CD4-positive, alpha-beta T cell treated with Interleukin-6 at 100 ng/mL for 8 hours (primary cell): ENCODE measurements at places on chromosomes 11 and 22.

DNA sequence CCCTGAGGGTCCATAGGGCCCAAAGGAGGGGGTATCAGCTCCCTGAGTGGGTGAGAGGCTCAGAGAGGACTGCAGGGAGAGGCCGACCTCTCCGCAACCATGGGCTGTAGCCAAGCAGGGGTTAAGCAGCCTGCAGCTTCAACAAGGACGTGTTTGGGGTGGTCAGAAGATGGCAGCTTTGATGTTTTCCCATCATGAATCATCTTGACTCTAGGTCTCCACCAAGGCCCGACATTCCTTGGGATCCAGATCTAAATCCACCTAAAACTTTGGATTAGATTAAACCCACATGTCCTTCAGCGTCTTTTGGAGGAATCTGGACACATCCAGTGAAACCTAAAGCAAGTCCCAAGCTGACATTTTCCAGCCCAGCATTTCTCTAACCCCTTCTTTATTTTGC is 19.8 kb downstream of the FBLN1 start:
- DNase-seq = no peak

- DNase-seq = no peak
Measured at GRCh38 chr22:26457661-26458272, 25.8 kb downstream of the HPS4 start.

- no peak for DNase-seq
Measured at GRCh38 chr22:37239336-37240239, 4.5 kb downstream of the RAC2 start.

DNA sequence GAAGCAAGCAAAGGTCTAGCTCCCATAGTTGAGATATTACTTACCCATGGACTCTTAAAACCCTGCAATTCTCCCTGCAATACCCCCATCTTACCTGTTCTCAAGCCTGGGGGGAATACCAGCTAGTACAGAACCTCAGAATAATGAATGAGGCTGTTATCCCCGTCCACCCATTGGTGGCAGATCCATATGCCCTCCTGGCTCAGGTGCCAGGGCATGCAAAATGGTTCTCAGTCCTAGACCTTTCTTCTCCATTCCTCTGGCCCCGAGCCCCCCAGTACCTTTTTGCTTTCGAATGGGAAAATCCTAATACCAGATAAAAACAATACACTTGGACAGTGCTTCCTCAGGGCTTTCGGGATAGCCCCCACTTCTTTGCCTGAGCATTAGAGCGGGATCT is 86.4 kb downstream of the PIWIL4 start:
- DNase-seq = no peak

- no peak for DNase-seq
Measured at GRCh38 chr11:130162733-130163132, 3.2 kb downstream of the ST14 start.

DNA sequence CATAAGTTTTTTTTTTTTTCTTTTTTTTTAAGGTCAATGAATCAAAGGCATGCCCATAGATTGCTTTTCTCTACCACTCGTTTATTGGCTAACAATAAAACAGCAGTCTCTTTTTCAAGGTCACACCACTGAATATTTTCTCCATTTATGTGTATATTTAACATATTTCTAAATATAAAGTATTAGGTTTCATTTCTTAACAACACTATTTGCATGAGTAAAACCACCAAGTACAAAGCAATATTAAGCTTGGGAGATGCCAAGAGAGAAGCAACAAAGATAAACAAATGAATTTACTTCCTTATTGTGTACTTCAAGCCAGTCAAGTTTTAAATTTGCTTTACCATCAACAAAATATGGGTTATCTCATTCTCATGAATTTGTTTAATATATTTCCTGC is 708.9 kb upstream of the CCDC179 start:
- DNase-seq = no peak

DNA sequence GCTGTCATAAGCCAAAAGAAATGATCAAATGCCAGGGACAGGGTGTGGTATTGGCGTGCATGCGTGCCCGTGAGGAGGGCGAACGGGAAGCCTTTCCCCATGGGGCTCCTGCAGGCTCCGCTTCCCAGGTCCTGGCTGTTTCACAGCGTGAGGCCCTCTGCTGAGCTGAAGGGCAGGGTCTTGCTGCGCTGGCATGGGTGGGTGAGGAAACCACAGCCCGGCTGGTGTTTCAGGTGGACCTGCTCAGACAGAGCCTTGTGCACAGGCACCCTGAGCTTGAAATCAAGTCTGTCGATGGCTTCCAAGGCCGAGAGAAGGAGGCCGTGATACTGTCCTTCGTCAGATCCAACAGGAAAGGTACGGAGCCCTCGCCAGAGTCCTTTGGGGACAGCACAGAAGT is 31.4 kb downstream of the IGHMBP2 start:
- no peak for DNase-seq

DNA sequence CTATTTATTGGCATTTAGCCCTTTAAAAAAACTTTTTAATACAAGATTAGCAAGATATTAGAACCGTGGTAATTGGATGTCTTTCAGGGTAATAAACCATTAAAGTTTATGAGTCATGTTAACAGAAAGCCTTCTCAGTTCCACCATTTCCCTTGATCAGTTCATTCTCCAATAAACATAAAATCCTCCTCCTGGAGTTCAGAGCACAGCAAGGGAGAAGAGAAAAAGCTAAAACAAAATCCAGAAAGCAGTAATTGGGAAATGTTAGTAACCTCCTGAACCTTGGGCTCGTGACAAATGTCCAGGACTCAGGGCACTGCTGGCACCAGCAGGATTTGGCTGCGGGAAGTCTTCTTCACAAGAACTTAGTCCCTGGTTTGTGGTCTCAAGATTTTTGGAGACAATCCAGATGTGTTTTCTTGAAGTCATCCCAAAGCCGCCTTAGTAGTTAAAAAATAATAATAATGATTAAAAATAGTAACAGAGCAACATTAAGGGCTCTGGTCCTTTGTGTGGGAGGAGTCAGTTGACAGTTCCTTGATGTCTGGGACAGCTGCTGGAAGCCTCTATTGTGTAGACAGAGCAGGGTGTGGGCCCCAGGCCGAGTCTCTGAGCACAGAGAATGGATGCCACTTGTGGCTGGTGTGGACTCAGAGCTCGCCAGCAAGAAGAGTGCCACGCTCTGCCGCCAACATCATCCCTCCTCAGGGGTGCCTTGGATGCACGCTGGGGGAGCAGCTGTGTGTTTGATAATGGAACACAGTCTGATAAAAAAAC is 43.4 kb upstream of the PITPNB start:
- DNase-seq = no peak

GRCh38 chr22:44664149-44664548 is 37.9 kb upstream of the PRR5 start:
- peak; percentile 65 for DNase-seq

GRCh38 chr11:84855508-84856245 is 771.5 kb downstream of the DLG2 start:
- no peak for DNase-seq

DNA sequence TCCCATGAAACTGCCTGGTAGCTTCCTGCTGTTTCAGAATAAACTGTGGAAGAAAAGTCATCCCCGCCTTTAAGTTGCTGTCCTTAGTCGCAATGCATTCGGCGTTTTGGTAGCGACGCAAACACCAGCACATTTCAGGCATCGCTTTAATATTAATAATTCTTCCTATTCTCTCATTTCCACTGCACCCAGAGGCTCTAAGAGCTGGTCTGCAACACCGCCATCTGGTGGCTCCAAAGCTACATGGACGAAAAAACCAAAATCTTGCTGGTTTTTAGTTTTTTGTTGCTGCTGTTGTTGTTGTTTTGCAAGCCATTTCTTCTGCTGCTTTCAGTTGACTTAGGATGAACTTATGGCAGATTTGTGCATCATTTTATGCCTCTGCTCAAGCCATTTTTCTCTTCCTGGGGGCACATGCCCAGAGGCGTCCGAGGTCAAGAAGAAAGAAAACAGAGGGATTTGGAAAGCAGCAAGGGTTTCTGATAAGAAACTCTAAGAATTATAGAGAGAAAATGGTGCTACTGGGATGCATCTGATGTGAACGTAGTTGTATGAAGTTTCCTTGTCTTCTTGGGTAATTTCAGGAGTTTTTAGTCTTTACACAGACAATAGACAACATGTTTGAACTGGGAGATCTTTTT is 345.4 kb upstream of the KIRREL3 start:
- DNase-seq = no peak

DNA sequence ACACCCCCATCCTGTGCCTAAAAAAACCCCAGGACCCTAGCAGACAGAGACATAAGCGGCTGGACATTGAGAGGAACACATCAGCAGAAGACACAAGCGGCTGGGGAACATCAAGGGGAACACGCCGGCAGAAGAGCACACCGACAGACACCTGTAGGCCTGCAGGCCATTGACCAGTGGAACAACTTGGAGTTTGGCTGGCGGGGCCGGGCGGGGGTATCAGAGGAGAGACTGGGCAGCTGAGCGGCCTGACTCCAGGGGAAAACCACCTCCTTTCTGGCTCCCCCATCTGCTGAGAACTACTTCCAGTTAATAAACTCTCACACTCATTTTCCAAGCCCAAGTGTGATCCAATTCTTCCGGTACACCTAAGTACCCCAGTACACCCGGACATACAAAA is 264.7 kb upstream of the ISX start:
- DNase-seq = no peak

DNA sequence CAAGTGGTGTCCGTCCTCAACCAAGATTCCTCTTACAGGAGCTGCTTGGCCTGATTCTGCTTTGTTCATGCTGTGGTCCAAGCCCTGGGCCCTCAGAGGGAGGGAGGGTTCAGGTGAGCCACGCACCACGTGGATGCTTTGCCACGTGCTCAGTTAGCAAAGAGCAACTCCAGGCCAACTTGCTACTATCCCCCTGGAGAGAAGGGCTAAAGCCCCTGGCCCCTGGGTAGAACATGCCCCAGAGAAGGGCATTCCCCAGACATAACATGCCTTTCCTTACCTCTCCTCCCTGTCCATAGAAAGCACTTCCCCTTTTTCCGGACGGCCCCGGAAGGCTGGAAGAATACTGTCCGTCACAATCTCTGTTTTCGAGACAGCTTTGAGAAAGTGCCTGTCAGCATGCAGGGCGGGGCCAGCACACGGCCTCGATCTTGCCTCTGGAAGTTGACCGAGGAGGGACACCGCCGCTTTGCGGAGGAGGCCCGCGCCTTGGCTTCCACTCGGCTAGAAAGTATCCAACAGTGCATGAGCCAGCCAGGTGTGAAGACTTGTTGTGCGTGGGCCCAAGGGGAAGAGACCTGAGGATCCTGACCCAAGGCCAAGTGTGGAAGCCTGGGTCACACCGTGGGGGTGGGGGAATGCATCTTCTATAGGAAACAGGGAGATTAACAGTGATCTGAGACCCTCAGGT is 8.8 kb downstream of the FOXR1 start:
- DNase-seq = no peak

DNA sequence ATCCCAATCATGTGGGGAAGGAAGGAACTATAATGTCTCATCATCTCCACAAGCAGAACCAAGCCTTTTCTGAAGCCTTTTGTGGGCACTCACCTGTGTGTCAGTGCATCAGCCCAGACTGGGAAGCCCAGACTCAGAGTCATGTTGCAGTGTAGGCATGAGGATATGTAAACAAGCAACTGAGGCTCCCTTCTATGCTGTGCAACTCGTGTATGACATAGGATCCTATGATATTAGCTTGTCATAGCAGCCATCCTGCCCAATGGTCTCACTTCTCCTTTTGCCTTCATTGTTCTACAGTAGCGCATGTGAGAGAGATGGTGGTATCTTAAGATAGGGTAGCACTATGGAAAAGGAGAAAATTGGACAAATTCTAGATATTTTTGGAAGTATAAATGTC is 103.4 kb upstream of the OLFML1 start:
- DNase-seq = no peak

- no peak for DNase-seq
Measured at GRCh38 chr11:125281831-125282595, 117.5 kb downstream of the PKNOX2 start.

DNA sequence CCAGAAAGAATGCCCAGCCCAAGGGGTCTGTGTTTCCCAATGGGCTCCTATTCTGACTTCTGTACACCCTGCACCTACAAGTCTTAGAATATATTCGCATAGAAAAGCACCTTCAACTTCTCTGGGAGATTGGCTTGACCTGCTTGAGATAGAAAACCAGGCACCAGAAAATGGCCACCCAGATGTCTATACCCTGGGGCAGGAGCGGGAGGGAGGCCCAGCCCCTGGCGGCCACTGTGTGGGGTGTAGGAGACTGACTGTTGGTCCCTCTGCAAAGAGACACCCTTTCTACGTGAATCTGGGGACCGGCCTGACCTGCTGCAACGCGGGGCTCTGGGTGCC is 8.5 kb downstream of the DENND6B start:
- no peak for DNase-seq

GRCh38 chr22:49582181-49582580 is 245.5 kb downstream of the BRD1 start:
- DNase-seq = no peak

DNA sequence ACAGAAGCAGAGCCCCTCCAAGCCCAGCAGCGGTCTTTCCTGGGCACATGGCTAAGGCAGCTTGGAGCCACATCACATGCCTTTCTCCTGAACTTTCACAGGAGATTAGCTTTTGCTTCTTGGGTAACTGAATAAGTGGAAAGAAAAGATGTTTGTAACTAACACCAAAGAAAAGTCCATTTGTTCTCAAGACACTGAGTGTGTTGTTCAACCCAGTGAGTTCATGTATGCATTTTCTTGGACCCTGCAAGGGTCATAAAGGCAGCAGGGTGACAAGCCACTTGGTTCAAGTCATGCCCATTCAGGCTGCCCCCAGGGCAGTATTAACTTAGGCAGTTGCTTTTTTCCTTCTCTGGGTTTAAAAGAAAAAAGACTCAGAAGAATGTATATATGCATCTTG is 203.4 kb downstream of the FAM76B start:
- no peak for DNase-seq

DNA sequence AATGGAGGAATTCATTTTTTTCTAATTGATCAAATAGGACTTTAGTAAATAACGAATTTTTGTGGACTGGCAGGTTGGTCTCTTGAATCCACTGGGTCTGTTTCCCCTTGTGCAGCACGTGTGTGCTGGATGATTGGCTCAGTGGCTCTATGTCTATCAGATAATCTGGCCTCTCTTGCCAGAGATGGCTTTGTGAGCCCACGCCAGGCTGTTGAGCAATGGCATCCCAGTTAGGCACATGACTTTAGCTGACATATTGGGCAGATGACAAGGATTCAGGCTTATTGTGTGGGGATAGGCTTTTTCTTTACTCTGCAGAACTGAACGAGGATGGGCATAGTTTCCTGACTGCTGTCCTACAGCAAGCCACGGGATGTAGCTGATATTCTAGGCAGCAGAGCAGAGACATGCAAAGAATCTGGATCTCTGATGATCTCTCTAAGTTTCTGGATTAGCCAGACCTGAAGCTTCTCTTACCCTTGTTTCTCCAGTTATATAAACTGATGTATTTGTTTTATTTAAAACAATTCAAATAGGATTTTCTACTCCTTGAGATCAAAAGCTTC is 144.9 kb downstream of the ARHGAP42 start:
- DNase-seq = no peak

- DNase-seq = no peak
Measured at GRCh38 chr22:32567544-32567943, 92.9 kb downstream of the FBXO7 start.

GRCh38 chr11:77650123-77650522 is 12.5 kb upstream of the CLNS1A start:
- DNase-seq = no peak

- DNase-seq = no peak
Measured at GRCh38 chr22:45996241-45997076, 19.5 kb upstream of the WNT7B start.

- DNase-seq = peak; percentile 27
Measured at GRCh38 chr11:44632466-44633123, 67.1 kb downstream of the CD82 start.
